Iris pigment epithelial cell (primary cell): ENCODE measurements at places on chromosomes 4 and X.

DNA sequence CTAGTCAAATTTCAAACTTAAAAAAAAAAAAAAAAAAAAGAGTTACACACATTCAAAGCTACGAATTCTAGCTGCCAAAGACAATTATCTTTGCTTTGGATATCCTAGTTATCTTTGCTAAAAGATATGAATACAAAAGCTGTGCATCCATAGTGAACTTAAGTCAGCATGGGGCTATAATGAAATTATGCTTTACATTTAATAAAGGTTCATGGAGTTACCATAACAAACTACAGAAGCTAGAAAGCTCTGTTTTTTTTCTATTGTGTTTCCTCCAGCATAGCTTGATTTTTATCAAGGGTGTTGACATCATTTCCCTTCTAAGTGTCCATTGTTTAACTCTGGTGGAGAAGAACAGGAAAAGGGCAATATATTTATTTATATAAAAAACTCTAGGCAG, 234.1 kb downstream of the ANKRD50 start:
- no peak for DNase-seq

- DNase-seq: no peak
Measured at GRCh38 chrX:107760304-107761077, 15.1 kb downstream of the TSC22D3 start.

GRCh38 chrX:38879631-38880220, 78.5 kb downstream of the MID1IP1 start:
- DNase-seq: no peak

GRCh38 chr4:108024878-108025165, 35.1 kb downstream of the HADH start:
- no peak for DNase-seq

- peak; percentile 27 for DNase-seq
Measured at GRCh38 chr4:31366041-31366440, 645.9 kb downstream of the PCDH7 start.
